Right renal pelvis (tissue), 4 donors: ENCODE measurements at places on chromosomes 3 and 15.
A peak's percentile ranks its signal among the peaks of the same experiment; 100 is the strongest.

DNA sequence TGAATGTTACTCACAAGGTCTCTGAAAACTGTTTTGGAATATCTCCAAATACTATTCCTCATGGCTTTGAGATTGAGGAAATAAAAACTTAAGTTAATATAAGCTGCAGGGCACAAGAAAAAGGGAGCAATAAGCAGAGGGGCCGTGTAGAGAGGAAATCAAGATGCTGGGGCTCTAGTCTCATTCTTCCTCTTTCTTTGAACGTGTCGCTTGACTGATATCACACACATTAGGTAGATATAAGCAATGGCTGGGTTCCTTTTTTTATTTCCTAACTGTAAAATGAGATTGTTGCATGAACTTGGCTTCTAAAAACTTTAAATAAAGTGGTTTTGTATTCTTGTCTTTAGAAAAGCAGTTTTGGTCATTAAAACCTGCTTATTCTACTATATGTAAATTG, 326.7 kb upstream of the ROPN1 start:
- DNase-seq: no peak

DNA sequence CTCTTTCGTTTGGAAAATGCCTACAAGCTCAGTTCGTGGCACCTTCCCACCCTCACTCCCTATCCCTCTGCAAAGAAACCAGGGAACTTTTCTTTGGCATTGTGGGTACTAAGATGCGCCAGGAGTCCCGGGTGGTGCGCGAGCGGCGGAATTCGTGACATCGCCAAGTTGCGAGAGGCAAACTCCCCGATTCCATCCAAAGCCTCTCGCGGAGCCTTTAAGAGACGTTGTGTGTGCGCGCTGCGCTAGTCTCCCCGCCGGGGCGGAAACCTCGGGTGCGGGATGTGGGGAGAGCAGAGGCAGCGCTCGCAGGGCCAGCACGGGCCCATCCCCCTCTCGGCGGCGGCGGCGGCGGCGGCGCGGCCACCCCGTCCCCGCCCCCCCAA, 443 bp upstream of the NR2F2 start:
- peak; percentile 63 for DNase-seq

- no peak for DNase-seq
Measured at GRCh38 chr15:31131853-31132375, 30.4 kb upstream of the TRPM1 start.

GRCh38 chr3:76061654-76062053, 276.3 kb upstream of the ZNF717 start:
- DNase-seq: no peak

- DNase-seq: no peak
Measured at GRCh38 chr3:74844428-74844827, 230.0 kb upstream of the CNTN3 start.

DNA sequence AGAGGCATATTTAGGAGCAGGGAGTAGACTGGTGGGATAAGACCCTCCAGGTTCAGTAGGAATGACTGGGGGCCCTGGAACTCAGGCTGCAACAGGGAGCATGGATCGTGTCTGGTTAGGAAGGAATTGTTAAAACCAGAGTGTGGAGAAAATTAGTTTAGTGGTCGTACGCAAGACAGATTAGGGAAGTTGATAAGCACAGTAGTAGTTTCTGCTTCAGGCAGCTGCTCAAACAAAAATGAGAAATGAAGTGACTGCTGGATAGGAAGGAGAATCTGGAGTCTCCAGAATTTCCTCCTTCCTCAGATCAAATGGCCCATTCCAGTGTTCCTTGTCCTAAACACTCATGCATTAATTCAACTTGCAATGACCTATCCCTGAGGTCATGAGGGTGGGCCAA, 11.2 kb downstream of the MYD88 start:
- DNase-seq: no peak

- DNase-seq: no peak
Measured at GRCh38 chr3:14433106-14433505, 30.7 kb downstream of the SLC6A6 start.

DNA sequence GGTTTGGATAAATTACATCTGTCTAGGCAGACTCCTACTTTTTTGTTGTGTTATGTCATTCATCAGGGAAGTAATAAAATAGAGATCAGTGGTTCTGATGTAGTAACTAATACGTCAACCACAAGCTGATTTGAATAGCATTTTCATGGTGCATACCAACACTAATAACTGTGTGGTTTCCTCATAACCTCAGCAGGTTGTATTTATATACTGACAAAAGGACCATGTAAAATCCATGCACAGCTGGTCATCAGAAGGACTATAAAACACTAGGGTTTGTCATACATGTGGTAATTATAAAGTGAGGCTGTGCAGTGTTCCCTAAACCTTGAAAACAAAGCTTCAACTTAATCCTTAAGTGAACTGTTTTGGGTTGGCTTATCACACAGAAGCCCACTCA, 216.8 kb upstream of the RBMS3 start:
- no peak for DNase-seq

GRCh38 chr3:51338632-51339031, 46.5 kb upstream of the MANF start:
- no peak for DNase-seq

GRCh38 chr3:44894485-44894884, 20.1 kb downstream of the TGM4 start:
- no peak for DNase-seq

DNA sequence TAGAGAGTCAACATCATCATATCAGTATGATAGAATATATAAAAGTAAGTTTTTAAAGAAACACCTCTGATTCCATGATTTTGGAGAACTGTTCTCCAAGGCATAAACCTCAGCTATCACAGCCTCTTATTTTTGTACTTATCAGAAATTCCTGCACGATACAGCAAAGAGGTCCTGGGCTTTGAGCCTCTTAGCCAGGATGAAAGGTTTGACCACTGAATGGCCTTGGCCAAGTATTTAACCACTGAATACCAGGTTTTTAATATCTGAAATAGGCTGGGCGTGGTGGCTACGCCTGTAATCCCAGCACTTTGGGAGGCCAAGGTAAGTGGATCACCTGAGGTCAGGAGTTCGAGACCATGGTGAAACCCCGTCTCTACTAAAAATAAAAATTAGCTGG, 1.9 kb upstream of the FAM174B start:
- DNase-seq: no peak

DNA sequence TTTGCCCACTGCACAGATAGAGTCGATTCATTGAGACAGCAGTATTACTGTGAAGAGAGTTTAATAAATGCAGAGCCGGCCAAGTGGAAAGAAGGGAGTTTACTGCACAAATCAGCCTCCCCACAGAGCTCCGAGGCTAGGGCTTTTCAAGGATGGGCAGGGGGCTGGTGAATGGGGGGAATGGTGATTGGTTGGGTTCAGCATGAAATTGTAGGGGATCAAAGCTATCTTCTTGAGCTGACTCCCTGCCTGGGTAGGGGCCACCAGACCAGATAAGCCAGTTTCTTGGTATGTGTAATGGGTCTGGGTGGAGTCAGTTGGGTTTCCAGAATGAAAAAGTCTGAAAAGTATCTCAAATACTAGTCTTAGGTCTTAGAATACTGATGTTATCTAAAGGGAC, 66.6 kb downstream of the SYNPR start:
- no peak for DNase-seq

GRCh38 chr3:170225166-170225565, 2.9 kb downstream of the PRKCI start:
- DNase-seq: no peak

DNA sequence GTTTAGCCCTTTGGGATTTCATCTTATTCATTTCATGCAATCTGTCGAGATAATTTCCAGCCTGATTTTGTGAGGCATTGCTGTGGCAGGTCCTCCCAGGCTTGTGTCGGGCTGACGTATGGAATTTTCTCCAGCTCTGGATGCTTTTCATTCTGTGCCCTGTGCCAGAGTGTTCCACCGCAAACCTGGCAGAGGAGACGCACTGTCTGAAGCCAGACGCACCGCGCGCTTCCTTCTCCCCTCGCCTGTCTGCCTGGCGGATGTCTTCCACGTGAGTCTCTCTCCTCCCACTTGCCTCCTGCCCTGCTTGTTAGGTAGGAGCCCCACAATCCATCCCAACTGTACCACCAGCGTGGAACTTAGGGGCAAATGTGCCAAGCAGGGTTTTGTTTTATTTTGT, 20.1 kb upstream of the GLCE start:
- DNase-seq: no peak

- DNase-seq: no peak
Measured at GRCh38 chr3:102447272-102447671, 12.5 kb downstream of the ZPLD1 start.

DNA sequence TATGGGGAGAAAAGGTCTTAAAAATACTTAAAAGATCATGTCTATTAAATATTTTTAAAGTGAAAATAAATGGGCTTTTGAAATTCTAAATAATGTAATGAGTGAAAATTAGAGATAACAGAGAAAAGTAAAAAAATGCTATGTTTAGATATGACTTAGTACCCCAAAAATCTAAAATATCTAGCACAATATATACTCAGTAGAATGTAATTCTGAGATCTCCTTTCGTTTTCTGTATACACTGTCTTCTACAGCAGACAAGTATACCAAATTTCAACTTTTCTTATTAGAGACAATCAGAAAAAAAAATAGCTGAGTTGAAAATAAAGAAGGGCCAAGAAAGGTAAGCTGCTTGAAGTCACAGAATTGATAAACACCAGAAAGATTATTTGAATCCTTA, 140.8 kb downstream of the ADAM10 start:
- no peak for DNase-seq

GRCh38 chr3:47804577-47804976, 1.6 kb downstream of the DHX30 start:
- DNase-seq: no peak

DNA sequence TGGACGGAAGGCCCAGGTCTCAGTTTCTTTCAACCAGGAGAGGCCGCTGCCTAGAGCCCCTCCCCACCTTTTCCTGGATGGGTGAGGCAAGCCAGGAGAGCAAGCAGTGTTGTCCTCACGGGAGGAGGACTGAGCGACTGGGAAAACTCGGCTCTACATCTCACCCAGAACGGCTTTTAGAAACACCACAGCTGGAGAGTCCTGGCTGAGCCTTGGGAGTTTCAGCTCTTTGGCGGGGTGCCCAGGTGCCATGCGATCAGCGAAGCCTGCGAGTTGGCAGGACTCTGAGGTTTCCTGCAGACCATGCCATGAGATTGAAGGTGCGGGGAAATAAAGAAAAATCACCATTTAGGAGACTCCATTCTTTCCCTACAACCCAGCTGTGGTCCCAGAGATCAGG, 26.0 kb downstream of the PPCDC start:
- DNase-seq: no peak

DNA sequence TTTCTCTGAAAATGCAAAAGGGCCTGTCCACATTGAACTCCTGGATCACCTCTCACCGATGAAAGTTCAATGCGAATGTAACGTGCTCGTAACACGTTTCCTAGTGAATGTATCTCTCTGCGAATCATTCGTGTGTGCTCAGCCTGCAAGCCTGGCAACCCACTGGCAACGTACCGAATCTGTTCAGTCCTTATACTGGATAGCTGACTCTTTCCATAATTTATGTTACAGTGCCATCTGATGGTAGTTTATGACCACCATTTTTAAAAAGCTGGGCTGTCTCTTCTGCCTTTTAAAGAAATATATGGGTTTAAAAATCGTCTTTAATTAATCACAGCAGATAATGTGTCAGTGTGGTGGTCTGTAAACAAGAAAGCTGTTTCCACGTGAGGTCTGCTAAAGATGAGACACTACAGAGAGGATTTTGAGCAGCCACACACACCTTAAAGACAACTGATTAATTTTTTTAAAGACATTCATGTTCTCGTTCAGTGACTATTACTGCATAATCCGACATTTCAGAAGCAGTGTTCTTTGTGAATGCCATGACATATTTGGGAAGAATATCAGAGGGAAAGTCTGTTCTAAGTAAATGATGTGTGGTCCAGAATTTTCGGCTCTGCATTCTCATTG, 69.4 kb upstream of the FOXP1 start:
- DNase-seq: no peak

DNA sequence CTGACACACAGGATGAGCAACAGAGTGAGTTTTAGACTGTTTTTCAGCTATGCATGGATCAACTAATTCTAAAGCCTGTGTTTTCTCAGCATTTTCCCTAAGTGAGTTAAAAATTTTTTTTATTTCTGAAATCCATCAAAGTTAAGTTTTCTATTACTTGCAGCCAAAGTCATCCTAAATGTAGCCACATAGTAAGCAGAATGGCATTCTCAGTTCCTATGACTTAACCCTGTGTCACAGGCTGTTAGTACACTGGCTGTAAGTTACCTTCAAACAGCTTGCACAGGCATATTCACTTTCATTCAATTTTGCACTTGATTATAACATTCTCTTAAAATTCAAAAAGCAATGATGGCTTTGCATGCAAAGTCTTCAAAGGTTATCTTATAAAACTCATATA, 368.2 kb downstream of the OCA2 start:
- no peak for DNase-seq

- no peak for DNase-seq
Measured at GRCh38 chr3:132821314-132821713, 99.1 kb upstream of the NPHP3 start.

DNA sequence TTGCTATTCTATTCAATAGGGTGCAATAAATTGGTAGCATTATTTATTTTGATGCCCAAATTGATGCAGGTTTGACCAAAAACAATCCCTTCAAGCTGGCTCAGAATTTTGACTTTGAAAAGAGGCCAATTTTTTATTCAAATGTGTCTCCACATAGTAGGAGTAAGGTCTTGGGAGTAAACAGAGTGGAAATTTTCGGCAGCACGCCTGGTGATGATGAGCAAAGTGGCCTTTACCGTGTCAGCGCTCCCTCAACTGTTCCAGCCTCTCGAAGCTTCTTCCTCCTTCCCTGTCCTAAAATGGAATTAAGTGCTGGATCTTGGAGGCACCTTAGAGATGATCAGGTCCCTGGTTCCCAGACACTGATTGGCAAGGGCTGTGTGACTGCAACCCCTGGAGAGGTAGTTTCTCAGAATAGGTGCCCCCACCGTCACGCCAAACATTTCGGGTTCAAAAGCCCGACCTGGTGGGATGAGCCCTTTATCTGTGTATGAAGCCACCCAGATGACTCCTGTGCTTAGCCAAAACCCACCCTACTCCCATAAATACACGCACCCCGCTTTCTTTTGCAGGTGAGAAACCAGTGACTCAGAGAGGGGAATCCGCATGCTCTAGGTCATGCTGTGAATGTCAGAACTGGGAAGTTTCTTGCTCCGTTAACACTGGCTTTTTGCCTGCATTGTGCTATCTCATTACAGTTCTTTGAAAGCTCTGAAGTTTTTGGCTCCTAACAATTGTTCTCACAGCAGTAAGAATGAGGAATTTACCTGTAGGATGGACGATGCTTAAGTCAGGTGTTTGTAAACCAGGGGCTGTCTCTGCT, 89.1 kb downstream of the CRYGS start:
- no peak for DNase-seq

GRCh38 chr3:26279091-26279490, 343.5 kb upstream of the LRRC3B start:
- no peak for DNase-seq

GRCh38 chr3:160163229-160163878, 61.9 kb upstream of the C3orf80 start:
- DNase-seq: no peak

GRCh38 chr3:192933779-192934460, 16.3 kb upstream of the MB21D2 start:
- no peak for DNase-seq

GRCh38 chr3:44482721-44483120, 5.3 kb upstream of the ZNF445 start:
- DNase-seq: no peak

GRCh38 chr15:93179072-93179471, 90.1 kb upstream of the RGMA start:
- DNase-seq: no peak

GRCh38 chr15:77034695-77035489, 36.0 kb downstream of the TSPAN3 start:
- no peak for DNase-seq

GRCh38 chr3:74787011-74787410, 172.6 kb upstream of the CNTN3 start:
- DNase-seq: peak; percentile 3
